ENCODE measurements at places on chromosomes 7 and 10.

GRCh38 chr7:55413442-55413841 lies 48.3 kb downstream of the LANCL2 start:
- no peak for DNase-seq

- no peak for DNase-seq
Measured at GRCh38 chr7:101084865-101085161, 468 bp upstream of the TRIM56 start.

GRCh38 chr10:122310311-122311050 lies 39.4 kb downstream of the BTBD16 start:
- DNase-seq = no peak

DNA sequence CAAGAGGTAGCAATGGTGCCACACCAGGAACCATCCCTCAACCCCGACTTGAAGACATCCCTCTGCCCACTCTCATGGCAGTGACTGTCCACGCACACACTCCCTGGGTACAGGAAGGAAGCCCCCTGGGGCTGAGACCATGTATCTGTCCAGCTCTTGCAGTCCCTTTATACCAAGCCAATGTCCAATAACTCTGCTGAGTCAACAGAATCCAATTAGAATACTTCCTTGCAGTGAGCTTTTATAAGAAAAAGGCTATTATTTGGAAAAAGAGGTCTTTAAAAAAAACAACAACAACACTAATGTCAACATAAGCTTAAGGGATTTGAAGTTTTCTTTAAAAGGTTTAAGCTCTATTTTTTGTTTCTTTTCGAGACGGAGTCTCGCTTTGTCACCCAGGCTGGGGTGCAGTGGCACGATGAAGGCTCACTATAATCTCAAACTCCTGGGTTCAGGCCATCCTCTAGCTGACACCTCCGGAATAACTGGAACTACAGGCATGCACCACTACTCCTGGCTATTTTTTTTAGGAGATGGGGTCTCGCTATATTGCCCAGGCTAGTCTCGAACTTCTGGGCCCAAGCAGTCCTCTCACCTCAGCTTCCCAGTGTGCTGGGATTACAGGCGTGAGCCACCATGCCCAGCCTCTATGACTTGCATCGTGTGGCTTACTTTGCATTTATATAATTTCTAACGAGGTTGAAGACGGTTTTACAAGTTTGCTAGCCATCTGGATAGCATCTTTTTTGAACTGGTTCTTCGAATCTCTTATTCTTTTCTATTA lies 7.5 kb downstream of the BNIP3 start:
- DNase-seq = no peak

- no peak for DNase-seq
Measured at GRCh38 chr10:99945263-99945662, 64.5 kb downstream of the DNMBP start.

- DNase-seq = no peak
Measured at GRCh38 chr7:93148144-93148543, at the start of gene SAMD9L. SAMD9L (minus strand) TSS chr7:93148385; CDS start chr7:93135971, 12,414 bp downstream.

GRCh38 chr7:25619963-25620799 lies 391.9 kb upstream of the NPVF start:
- DNase-seq = no peak

DNA sequence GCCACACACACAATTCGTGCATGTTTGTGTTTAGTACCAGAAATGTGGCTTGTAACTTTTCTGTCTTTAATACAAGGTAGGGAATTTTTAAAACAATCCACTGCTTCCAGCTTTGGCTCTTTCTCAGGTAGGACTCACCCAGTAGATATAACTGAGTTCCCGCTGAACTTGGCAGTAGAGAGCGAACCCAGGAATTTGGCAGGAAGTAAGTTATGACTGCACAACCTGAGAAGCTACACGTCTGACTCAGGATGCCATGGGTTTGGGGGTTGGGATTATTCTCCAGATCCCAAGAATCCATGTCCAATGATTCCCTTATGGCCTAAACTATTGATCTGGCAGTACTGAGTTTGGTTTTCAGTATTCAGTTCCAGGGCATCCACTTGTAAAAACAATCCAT lies 499.7 kb downstream of the CALN1 start:
- DNase-seq = no peak

- DNase-seq = no peak
Measured at GRCh38 chr7:142487124-142487523, 229.3 kb upstream of the PRSS58 start.

DNA sequence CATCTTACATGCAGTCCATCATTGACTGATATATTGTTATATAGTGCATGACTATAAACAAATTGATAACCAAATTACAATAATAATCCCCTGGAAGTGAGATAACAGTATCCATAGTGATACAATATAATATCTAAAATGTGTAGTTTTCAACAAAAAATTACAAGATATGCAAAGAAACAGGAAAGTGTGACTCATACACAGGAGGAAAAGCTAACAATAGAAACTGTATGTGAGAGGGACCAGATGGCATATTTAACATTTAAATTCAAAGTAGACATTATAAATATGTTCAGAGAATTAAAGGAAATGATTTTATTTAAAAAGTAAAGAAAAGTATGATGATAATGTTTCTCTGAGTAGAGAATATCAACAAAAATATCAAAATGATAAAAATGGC lies 8.0 kb downstream of the OR9A2 start:
- DNase-seq = no peak

DNA sequence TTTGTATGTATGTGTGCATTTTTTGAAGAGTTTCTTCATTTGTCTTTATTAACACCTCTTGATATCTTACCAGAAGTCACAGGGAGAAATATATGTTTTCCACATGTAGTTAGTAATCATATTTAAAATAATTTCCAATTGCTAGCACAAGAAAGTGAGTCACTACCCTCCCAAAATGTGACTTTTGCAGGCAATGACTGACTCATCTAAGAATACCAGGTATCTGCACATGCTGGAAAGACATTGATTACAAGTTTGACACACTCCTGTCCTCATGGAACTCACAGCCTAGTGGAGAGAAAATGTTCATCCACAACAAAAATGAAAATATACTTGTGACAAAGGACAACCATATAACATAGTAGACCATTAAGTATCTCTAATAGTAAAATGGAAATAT lies 82.9 kb downstream of the SEMA3D start:
- DNase-seq = no peak

DNA sequence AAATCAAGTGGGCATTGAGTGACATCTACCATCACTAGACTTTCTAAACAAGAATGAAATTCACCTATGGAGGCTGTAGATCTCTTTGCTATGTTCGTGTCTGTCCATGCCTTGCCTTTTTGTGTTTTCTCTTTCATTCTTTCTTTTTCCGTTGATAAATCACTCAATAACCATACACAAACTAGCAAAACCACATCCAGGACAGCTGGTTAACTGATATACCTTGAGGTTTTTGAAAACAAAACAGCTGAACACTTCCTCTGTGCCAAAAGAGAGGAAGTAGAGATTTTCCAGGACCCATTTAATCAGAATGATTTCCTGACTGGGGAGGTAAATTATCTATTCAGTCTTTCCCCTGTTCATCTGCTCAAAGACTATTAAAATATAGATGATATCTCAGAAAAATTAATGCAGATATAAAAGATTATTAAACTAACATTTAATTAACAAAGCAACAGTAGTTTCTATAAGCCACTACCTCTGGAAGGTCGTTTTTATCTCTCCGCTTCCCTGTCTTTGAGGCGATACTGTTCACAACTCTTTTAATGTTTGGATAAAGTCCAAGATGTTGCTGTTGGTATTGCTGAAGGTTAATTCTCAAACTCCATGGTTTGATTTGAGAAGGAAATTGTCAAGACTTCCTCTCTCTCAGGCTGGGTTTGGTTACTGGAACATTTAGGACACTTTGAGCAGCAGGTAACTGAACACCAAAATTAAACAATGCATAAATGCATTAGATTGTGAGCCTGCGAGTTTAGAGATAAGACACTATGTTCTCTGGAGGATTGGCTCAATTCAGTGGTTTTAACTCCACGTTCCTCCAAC lies 24.4 kb upstream of the C10orf67 start:
- DNase-seq = no peak

DNA sequence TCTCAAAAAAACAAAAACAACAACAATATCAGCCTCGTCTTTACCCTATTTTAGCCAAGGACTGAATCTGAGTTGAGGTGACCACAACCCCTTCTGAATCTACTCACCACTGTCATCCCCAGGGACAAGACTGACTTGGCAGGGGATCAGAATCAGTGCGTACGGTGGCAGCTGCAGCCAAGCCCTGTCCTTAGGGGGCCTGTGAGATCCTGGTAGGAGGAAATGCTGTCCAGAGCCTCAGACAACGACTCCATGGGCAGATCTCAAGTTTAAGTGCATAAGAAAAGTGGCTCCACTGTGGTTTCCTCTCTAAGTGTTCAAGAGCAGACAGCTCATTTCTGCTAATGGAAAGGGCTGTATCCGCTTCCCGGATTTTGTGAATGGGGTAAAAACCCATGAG lies 22.4 kb upstream of the CYTH3 start:
- no peak for DNase-seq

GRCh38 chr10:74432841-74433594 lies 282.0 kb downstream of the ADK start:
- no peak for DNase-seq

GRCh38 chr10:94677691-94678090 lies 5.8 kb upstream of the CYP2C18 start:
- DNase-seq = no peak

- peak; percentile 89 for DNase-seq
Measured at GRCh38 chr7:99624484-99624883, 7.7 kb downstream of the ZSCAN25 start.

- DNase-seq = no peak
Measured at GRCh38 chr10:2921956-2922680, 145.2 kb upstream of the PFKP start.

DNA sequence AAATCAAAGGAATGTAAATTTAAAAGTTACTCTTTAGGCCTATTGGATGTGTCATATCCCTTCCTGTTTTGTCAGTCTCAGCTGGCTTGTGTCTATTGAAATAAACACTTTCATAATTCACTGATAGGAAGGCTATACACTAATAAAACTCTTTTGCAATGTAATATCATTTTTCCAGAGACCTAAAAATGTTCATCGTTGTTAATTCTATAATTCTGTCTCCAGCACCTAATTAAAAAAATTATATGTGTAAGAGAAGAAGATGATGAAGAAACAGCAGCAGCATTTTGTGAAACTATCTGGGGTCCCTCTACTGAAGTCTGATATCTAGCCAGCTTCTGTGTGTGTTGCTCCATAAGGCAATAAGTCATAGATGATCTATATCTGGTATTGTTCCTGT lies 602.7 kb downstream of the ETV1 start:
- DNase-seq = no peak

- DNase-seq = no peak
Measured at GRCh38 chr7:128044064-128044463, 12.8 kb upstream of the LRRC4 start.

DNA sequence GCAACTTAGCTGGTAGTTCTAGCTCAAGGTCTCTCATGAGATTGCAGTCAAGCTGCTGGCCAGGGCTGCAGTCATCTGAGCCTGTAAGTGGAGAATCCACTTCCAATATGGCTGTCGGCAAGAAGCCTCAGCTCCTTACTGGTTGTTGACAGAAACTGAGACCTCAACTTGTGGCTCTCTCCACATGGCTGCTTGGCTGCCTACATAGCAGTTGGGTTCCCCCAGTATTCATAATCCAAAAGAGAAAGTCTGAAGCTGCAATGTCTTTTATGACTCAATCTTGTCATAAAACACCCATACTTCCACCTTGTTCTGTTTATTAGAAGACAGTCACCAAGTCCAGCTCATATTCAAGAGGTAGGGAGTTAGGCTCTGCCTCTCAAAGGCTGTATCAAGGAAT lies 334.9 kb upstream of the KMT2E start:
- DNase-seq = no peak

GRCh38 chr10:80599424-80599847 lies 61.7 kb downstream of the SH2D4B start:
- no peak for DNase-seq

DNA sequence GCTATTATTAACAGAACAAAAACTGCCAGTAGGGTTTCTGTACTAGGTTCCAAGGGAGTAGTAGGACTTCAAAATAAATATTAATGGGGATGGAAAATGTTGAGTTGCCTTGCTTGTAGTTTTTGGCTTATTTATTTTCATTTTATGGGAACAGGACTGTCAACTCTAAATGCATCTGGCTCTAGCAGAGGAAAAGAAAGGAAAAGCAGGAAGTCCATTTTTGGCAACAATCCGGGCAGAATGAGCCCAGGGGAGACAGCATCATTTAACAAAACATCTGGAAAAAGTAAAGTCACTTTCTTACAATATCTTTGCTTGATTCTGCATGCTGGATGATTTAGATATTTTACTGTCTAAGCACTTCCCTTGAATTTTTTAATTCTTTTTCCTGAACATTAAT lies 69.4 kb downstream of the NOC3L start:
- no peak for DNase-seq

- DNase-seq = no peak
Measured at GRCh38 chr7:80206763-80207162, 72.1 kb downstream of the GNAI1 start.

DNA sequence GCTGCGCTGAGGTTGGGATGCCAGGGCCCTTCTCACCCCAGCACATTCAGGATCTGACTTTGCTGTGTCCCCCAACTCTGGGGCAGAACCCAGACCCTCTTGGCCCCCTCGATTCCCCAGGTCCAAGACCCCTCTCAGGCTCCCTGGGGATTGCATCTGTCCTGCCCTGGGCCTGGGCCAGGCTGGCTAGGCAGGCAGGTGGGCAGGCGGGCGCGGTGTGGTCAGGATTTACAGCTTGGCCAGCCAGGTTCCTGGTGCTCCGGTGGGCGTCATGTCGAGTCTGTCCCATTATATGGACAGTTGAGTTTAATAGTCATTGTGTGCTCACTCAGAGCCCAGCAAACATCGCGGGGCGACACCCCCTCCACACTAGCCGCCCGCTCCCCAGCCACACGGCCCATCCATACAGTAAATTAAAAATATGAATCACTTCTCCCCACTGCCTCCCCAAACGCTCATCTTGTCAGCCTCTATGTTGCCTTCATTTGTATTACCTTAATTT lies 23.5 kb downstream of the POLL start:
- DNase-seq = no peak

- DNase-seq = no peak
Measured at GRCh38 chr10:124547647-124548168, 86.1 kb downstream of the LHPP start.

GRCh38 chr7:129218514-129219062 lies 6.2 kb upstream of the AHCYL2 start:
- DNase-seq = peak; percentile 63

DNA sequence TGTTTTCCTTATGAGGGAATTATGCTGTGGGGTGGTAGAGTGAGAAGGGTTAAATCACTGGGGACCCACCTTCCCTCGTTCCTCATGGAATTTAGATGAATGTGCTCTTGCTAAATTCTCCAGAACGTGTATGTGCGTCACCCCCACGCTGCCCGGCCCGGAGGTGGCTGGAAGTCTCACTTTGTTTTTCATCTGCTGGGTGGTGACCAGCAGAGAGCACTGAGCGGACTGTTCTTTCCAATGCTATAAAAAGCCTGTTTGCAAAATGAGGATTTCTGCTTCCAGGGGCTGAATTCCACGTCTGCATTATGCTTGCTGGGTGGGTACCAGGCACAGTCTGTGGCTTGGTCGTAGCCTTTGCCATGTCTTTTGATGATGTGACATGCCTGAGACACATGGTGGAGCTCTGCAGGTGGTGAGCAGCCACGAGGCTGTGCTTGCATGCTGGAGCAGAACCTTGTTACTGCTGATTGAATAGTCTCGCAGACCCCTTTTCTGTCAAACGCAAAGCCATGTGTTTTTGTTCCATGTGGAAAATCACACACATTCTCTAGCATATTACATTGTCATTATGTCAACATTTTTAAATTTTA lies 31.9 kb upstream of the INSYN2A start:
- no peak for DNase-seq

Measured in CD8-positive, alpha-beta memory T cell (primary cell).